ENCODE measurements at places on chromosomes 5 and 9.
A peak's percentile ranks its signal among the peaks of the same experiment; 100 is the strongest.

DNA sequence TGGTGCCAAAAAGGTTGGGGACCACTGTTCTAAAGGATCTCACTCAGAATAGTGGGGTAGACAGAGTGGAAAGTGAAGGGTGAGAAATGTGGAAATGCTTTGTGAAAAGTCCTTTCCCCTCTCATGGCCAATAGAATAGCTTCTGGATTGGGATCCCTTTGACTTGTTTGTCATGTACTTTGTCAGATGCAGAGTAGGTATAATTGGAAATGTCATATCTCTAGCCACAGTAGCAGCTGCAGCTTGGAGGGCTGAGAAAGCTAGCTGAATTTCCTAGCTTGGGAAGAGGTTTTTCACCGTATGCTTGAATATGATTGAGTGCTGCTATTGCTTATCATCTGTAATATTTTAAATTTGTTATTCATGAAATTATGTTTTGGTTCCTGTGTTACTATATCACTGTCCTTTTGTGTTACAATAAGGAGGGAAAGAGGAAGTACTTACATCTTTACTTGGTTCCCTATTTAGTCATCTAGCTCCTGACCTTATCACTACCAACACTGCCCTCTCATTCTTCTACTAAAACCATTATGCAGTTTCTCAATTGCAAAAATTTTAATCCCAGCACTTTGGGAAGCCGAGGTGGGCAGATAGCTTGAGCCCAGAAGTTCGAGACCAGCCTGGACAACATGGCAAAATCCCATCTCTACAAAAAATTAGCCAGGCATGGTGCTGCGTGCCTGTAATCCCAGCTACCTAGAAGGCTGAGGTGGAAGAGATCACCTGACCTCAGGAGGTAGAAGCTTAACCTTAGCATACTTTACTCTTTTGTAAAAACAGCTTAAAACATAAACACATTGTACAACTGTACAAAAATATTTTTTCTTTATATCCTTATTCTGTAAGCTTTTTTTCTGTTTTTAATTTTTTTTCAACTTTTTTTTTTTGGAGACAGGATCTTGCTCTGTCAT, 12.4 kb downstream of the SLC30A5 start:
- DNase-seq, result peak; percentile 85

DNA sequence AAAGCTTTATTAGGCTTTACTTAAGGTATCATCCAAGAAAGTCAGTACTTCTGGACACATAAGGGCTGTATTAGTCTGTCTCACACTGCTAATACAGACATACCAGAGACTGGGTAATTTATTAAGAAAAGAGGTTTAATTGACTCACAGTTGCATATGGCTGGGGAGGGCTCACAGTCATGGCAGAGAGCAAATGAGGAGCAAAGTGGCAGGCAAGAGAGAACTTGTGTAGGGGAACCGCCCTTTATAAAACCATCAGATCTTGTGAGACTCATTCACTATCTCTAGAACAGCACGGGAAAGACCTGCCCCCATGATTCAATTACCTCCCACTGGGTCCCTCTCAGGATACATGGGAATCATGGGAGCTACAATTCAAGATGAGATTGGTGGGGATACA, 49.2 kb upstream of the SLC44A1 start:
- no peak for DNase-seq

DNA sequence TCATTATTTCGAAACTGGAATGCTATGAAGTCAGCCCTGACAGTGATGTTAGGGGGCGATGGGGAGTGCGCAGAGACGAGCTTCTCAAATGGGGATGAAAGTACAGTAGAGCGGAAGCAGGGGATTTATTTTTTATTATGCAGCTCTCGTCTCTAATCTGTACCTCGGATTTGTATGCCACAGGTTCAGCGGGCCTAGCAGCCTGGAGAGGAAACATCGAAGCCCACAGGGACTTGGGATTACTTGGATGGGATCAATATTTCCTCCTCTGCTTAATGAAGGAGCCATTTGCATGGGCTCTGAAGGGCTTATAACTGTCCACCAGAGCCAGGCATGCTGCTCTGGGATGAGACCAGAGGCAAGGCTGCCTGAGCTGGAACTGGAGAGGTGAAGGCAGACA, 133.5 kb upstream of the RAPGEF1 start:
- DNase-seq, result no peak

DNA sequence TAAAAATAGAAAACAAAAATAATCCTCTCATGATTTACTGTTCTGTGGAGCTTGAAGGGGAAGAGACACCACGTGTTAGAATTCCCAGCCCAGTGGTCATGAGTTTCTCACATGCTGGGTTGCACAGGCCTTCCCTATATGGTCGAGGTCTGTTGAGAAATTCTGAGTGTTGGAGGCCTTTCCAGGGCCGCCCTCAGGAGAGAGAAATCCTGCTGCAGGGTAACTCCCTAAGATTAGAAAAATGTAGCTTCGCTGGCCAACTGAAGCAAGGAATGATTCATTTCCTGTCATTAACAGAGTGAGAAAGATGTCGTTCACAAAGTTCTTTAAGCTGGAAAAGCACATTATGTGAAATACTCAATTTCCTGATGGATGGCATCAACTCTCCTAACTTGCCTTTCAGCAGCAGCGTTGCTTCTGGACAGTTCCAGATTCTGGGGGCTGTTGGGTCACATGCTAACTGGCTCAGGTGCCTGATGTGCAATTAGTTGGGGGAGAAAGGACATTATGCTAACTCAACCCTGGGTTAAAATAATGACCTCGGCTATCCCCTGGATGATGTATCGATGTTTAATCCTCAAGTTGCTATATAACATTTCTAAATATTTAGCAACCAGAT, 104.8 kb upstream of the CD180 start:
- peak; percentile 95 for DNase-seq

DNA sequence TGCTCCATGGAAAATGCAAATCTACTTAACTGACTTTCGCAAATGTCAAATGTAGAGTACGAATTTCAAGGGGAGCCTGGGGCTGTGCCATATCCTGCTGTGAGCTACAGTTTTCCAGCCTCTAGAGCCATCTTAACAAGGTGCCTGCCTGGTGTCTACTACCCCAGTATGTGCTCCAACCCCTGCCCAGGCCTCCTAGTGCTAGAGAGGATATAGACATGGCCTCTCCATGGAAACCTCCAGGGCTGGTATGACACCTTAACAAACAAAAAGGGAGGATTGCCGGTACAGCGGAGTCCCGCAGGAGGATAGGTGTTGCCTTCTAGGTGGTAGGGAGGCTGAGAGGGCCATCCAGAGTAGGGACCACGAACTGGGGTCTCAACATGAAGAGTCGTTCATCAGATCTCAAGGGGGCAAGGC, 13.6 kb upstream of the IL3 start:
- no peak for DNase-seq

- DNase-seq, result peak; percentile 57
These were observed 32.7 kb upstream of the SPARC start for GRCh38 chr5:151719228-151720000.

GRCh38 chr5:108642170-108642906, 105.4 kb upstream of the FER start:
- peak; percentile 76 for DNase-seq

- no peak for DNase-seq
These were observed 75.1 kb downstream of the BASP1 start for GRCh38 chr5:17292434-17293015.

- peak; percentile 44 for DNase-seq
These were observed 18.6 kb downstream of the ANKHD1 start for GRCh38 chr5:140420226-140420570.

DNA sequence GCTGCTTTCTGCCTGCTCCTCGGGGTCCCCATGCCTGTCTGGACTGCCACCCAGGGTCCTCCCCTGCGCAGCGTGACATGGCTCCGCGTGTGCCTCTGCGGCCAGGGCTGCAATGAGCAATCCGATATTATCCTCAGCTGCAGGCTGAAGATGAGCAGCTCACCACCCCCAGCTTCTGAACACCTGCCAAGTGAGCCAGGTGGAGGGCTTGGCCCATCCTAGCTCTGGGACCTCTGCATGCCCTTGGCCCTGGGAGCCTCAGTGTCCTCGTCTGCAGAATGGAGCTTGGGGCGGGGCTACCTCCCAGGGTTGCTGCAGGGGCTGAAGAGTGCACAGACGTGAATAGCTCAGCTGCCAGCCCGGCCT, 4.1 kb upstream of the MYMK start:
- no peak for DNase-seq

DNA sequence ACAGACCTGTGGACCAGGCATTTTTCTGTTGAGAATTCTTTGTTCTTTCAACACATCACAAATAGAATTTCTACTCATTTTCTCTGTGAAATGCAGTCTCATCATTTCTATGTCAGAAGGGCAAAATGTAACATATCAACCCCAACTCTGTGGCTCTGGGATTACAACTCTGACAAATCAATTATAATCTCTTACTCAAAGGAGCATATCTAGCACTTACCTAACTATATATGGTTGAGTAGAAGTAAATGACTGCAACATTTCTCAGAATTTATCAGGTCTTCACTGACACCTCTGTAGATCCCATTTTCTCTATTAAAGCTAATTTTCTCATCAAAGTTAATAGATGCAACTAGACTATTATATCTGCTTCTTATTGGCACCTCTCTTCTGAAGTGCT, 64.8 kb downstream of the GABRG2 start:
- DNase-seq, result no peak

GRCh38 chr9:123450996-123451395, 95.0 kb downstream of the CRB2 start:
- DNase-seq, result no peak

GRCh38 chr5:139863855-139864558, 68.4 kb downstream of the PSD2 start:
- peak; percentile 63 for DNase-seq

DNA sequence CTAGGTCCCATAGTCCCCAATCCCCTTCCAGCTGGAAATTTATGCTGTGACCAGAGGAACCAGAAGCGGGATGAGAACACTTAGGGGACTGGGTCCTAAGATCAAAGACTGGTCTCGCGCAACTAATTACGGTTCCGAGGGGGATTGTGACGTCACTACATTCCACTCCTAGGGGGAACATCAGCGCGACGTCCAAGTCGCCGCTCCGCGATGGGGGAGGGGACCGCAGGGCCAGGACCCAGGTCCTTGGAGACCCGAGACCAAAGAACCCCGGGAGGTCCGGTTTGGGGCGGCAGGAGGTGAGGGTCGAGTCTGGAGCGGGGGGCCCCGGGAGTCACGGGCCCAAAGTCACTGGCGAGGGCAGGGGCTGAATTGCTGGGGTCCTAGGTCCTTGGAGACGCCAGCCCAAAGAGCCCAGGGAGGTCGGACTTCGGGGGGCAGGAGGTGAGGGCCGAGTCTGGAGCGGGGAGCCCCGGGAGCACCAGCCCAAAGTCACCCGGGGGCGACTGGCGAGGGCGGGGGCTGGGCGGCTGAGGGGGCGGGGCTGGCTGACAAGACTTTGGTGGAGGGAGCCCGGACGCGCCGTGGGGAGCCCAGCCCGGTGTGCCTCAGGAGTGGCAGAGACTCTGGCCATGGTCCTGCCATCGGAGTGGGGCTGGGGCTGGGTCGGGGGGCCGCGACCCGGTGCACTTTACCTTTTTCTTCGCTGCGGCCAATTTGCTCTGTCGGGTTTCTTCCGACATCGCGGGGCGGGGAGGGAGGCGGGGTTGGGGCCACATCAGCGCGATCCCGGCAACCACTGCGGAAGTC, at the start of gene GOLGA2:
Gene GOLGA2 (minus strand): TSS at position 810 of the 810 bp plus-strand sequence. CDS start 31 bp downstream, at position 779.
- DNase-seq, result peak; percentile 20

DNA sequence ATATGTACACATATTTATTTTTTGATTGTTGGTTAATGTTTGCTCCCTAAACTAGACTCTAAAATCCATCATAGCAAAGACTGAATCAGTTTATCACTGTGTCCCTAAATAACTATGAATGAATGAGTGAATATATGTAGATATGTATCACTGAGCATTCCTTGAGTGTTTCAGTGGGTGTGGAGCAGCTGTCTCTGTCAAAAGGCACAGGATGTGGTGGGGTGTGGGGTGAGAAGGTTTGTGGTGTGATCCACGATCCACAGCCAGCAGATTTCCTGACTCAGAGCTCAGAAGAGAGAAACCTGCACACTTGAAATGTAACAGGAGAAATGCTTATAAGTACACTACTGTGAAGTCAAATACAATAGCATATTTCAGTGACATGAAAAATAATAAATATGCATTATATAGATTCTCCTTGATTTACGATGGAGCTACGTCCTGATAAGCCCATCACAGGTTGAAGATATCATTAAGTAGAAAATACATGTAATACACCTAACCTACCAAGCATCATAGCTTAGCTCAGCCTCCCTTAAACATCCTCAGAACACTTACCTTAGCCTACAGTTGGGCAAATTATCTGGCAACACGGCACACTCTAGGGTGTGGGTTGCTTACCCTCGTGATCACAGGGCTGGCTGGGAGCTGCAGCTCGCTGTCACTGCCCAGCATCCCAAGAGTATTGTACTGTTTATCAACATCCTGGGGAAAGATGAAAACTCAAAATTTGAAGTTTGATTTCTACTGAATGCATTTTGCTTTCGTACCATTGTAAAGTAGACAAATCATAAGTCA, 287.0 kb downstream of the GAS1 start:
- DNase-seq, result no peak

- DNase-seq, result no peak
These were observed 220.2 kb downstream of the ADAMTS6 start for GRCh38 chr5:65261499-65261898.

- no peak for DNase-seq
These were observed 2125.8 kb upstream of the WWC1 start for GRCh38 chr5:166165596-166165995.

GRCh38 chr5:94433397-94434163, 184.8 kb downstream of the KIAA0825 start:
- DNase-seq, result peak; percentile 96

DNA sequence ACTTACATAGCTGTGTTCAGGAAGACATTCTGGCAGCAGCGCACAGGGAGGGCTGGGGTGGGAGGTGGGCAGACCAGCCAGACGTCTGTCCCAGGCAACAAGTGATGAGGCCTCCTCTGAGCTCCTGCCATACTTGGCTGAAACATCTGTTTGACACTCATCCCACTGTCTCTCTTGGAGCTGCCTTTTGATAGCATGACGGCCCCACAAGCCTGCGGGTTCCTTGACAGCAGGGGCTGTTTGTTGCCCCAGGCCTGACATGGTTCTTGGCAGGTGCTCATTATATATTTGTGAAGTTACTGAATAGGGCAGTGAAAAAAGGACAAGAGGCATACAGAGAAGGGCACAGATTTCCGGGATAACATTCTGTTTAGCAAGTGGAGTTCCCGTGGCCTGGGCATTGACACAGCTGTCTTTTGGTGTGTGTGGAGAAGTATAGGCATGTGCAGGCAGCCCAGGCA, 22.2 kb upstream of the B4GALT1 start:
- no peak for DNase-seq

DNA sequence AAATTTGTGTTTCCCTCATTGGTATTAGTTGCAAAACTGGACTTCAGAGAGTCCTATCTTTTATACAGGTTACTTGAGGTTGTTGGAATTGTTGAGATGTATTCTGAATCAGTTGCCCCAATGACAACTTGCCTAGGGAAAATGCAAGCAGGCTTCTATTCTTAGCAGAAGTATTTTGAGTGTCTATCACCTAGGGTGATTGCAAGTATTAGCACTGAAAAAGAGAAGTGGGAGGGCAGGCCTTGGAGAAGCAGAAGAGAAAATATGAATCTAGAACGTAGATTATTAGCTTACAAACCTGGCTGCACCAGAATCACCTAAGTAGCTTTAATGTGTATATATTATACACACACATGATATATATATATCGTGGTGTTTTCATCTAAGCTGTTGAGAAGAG, 43.2 kb downstream of the ADAMTS12 start:
- no peak for DNase-seq

GRCh38 chr5:128842241-128842640, 123.0 kb upstream of the SLC27A6 start:
- DNase-seq, result no peak

All from suppressor macrophage treated with lipopolysaccharide for 4 hours (primary cell).